CD8-positive, alpha-beta memory T cell (primary cell): ENCODE measurements at places on chromosomes 16 and 17. TPM values are rescaled to one million over a fixed set of nuclear protein-coding genes. Genes with fewer than 3 reads are reported as not detected.

Gene NPIPA8
- 12.5 TPM for total RNA-seq

Gene TEX14
- 0.20 TPM for total RNA-seq

Gene MYH8
- not detected for total RNA-seq

Gene NOB1
- total RNA-seq: 137 TPM

Gene TP53TG3F
- not detected for total RNA-seq

Gene ZPBP2
- 0.58 TPM for total RNA-seq

Gene INCA1
- 0.18 TPM for total RNA-seq

Gene LHX1
- 0.46 TPM for total RNA-seq

Gene E2F4
- total RNA-seq: 139 TPM

Gene MYL4
- total RNA-seq: not detected

Gene FAM20A
- not detected for total RNA-seq

Gene FNDC8
- 0.16 TPM for total RNA-seq

Gene AMZ2
- total RNA-seq: 113 TPM

Gene SPATA32
- total RNA-seq: 0.15 TPM

Gene SLC16A13
- 8.1 TPM for total RNA-seq

Gene ATF7IP2
- 14.3 TPM for total RNA-seq

Gene CCL8
- total RNA-seq: not detected

Gene PLD2
- 10.1 TPM for total RNA-seq

Gene AATK
- 0.55 TPM for total RNA-seq

Gene HIGD1B
- total RNA-seq: not detected

Gene NDUFAF8
- total RNA-seq: 138 TPM

Gene PITPNM3
- 0.50 TPM for total RNA-seq

Gene TOP2A
- total RNA-seq: 143 TPM

Gene PDP2
- 25.4 TPM for total RNA-seq

Gene ASPA
- total RNA-seq: not detected

Gene KRTAP9-8
- not detected for total RNA-seq

Gene ENKD1
- 15.6 TPM for total RNA-seq

Gene CPPED1
- 7.3 TPM for total RNA-seq

Gene RCVRN
- not detected for total RNA-seq

Gene TOM1L1
- total RNA-seq: not detected

Gene BCL7C
- total RNA-seq: 35.0 TPM

Gene ALDH3A2
- total RNA-seq: 26.3 TPM

Gene ZNF232
- total RNA-seq: 21.8 TPM

Gene EFCAB5
- 1.2 TPM for total RNA-seq

Gene IGSF6
- 1.1 TPM for total RNA-seq

Gene KRT33B
- total RNA-seq: not detected

Gene SLX1B
- 61.7 TPM for total RNA-seq

Gene RND2
- total RNA-seq: 0.22 TPM
